CMK (cell line): ENCODE measurements at places on chromosomes 6 and 20.

DNA sequence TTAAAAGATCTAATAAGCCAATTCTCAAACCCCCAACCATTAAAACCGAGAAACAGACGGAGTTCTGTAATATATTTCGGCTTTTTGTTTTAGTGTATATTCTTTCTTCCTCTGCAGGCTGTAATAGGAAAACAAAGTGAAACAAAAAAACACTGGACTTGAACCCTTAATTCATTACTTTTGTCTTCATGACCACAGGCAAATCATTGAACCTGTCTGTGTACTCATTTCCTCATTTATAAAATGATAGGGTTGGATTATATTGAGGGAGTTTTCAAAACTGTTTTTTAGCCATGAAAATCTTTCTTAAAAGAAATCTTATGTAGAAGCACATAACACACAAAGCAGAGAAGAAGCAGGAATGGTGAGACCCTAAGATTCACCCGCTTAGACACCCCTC is 278.8 kb downstream of the CD83 start:
- no peak for DNase-seq

DNA sequence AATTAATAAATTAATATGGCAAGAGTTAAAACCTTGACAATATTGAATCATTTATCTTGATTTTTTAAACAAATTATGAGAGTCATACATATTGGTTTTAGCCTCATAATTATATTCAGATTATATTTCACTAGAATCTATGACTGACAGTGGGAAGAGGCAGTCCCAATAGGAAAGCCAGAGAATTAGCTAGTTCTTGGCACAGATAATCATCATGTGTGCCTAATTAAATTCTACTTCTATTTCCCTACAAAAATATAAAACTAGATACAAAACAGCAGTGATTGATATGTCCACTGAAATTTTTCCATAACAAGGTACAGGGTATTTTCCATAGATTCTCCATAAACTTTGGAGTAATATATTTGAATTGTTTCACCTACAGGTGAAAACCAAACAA is 38.6 kb downstream of the COL9A1 start:
- DNase-seq = no peak

DNA sequence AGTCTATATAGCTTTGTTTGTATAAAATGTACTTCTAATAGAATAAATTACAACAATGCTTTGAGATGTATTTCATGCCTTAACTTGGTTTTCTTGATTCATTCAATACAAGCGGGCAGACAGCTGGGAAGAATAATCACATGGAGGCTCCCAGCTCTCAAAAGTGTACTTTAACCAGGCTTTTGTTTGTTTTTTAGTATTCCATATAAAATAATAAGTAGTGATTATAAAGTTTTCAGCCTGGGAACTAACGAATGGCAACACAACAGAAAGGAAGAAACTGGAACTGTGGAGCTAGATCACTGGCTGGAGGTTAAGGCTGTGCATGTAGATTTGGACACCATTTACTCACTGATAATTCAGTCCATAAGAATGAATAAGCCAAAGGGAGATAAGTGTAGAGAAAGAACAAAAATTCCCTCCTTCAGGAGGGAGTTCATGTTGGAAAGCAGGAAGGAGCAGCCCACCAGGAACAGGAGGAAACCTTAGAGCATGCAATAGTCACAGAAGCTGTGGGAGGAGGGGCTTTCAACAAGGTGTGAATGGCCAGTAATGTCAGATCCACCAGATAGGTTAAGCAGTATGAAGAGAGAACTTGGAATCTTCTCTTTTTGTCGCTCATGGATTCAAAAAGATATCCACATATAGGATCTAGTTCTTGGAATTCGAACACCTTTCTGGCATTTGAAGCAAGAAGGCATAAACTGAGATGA is 41.2 kb upstream of the SLC35D3 start:
- no peak for DNase-seq

- no peak for DNase-seq
These were observed 35.0 kb upstream of the ZFAND3 start for GRCh38 chr6:37784585-37784967.

GRCh38 chr6:159655409-159655988 is 37.5 kb downstream of the SOD2 start:
- DNase-seq = no peak

DNA sequence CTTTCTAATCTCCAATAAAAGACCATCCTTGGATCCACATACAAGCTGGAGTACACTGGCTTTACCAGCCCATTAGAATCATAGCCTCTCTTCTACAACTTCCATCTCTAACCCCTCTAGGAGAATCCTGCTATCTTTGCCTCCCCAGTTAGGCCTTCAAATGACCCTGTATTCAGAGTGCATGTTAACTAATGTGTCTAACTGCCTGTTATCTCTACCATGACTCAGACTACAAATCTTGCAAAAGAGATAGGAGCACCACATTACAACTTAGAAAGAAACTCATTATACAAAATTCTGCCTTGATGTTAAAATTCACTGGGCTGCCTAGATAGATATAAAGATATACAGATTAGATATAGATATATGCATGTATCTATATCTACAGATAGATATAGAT is 28.2 kb downstream of the GPR63 start:
- no peak for DNase-seq

DNA sequence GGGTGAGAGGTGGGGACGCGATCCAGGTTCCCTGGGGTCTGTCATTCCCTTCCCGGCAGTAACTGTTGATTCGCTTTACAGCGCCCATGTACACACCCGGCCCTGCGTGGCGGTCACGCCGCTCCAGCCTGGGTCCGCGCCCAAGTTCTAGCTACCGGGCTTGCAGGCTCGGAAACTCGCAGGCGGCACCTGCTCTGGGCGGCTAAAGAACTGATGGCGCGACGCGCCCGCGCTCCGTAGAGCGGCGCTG is 1.4 kb upstream of the POU3F2 start:
- no peak for DNase-seq

DNA sequence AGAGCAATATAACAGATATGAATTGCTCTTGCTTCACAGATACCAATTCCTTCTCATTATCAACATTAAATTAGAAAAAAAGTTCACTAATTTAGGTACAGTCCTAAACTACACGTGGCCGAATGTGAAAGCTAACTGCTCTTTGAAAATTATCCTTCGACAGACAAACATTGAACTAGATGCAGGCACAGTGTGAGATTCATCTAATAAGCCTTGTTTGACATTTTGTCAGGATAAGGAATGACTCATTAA is 1.1 kb downstream of the FAM184A start:
- no peak for DNase-seq
